ENCODE measurements at places on chromosomes 5 and 9.

DNA sequence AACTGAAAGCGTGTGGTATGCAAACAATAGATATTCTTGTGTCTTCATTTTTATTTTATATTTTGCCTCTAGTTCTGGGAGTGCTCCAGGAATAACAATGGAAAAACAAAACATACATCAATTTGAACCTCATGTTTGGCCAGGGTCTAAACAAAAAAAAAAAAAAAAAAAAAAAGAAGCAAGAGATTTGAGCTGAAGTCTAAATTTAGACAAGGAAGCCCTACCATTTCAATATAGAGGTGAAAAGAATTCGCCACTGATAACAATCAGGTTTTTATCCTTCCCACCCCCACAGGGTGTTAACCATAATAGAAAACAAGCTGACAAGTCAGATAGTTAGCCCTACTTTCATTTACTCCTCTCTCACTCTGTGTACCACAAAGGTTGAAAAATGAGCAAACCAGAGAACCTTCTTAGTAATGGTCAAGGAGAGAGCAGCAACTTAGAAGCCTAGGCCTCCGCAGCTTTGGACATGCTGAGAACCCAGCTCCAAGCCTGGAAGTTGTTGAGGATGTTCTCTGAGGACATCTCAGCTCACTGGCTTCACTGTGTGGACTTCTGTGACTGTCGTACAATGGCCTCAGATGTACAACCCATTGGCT, 118.2 kb upstream of the HMHB1 start:
- DNase-seq, result no peak

GRCh38 chr5:57850109-57850508, 367.5 kb upstream of the ACTBL2 start:
- no peak for DNase-seq

GRCh38 chr5:31495336-31495735, 36.6 kb downstream of the DROSHA start:
- DNase-seq, result no peak

DNA sequence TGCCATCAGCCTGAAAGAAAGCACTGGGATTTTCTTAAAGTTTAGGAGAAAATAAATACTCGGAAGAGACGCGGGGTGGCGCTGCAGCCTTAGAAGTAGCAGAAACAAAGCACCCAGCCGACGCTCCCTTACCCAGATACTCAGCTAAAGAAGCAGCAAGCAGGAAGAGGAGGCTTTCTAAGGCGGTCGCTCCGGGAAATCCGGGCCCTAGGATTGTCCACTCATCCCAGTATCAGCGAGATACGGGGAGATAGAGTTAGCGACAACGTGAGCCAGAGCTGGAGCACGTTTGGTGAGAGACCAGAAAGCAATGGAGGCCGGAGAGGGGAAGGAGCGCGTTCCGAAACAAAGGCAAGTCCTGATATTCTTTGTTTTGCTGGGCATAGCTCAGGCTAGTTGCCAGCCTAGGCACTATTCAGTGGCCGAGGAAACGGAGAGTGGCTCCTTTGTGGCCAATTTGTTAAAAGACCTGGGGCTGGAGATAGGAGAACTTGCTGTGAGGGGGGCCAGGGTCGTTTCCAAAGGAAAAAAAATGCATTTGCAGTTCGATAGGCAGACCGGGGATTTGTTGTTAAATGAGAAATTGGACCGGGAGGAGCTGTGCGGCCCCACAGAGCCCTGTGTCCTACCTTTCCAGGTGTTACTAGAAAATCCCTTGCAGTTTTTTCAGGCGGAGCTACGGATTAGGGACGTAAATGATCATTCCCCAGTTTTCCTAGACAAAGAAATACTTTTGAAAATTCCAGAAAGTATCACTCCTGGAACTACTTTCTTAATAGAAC, at the start of gene PCDHB2:
Gene PCDHB2 (plus strand): TSS at position 135 of the 782 bp plus-strand sequence. CDS start 176 bp downstream, at position 311.
- DNase-seq, result peak; percentile 49

DNA sequence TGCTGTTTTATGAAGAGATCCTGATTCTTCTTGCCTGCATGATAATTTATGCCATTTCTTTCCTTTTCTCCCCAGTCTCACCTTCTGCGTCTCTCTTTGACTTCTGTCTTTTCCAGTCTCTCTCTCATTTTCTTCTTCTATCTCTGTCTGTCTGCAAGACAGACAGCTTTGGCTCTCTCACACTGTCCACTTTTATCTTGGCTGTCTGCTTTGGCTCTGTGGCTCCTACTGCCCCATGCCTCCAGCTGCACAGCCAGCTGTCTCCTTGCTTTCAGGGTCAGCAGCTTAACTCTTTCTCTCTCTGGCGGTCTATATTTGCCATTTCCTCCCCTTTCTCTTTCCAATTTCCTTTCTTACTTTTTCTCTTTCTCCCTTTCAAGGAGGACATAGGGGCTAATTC, 971.1 kb upstream of the COX7C start:
- no peak for DNase-seq

DNA sequence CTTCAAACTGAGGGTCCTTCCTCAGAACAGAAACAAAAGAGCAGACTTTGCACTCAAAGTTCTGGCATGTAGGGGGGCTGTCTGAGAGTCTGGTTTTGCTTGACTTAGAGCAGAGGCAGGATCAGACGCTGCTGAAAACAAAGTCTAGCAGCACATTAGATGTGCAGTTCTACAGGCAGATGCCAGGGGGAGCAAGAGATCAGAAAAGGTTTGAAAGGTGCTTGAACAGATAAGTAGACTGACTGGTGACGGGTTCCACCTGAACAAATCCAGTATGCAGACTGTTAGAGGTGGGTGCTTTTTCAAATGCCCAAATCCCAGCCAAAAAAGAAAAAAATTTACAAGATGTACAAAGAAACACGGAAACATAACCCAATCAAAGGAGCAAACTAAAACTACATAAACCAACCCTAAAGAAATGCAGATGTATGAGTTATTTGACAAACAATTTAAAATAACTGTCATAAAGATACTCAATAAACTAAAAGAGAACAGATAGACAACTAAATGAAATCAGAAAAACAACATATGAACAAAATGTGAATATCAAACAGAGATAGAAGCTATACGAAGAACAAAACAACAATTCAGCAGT, 194.7 kb upstream of the FREM1 start:
- DNase-seq, result peak; percentile 59

DNA sequence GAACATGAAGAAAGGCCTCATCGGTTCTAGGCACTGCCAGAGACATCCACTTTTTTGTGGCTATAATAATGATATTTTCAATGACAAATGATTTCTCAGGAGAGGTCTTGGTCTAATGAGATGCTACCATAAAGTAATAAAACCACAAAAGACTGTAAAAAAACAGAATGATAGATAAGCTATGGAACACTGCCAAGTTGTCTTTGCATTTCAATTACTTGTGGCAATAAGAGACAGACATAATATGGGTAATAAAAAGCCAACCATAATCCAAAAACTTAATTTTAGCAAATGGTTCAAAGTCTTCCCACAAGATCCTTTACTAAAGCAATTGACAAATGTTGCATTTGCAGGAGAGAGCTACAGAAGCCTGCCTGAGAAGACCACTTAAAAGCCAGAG, 292.5 kb downstream of the ATPSCKMT start:
- DNase-seq, result no peak

- no peak for DNase-seq
Measured at GRCh38 chr5:155485386-155485785, 471.8 kb downstream of the KIF4B start.

- DNase-seq, result peak; percentile 37
Measured at GRCh38 chr9:5186416-5187169, 1.2 kb upstream of the INSL6 start.

DNA sequence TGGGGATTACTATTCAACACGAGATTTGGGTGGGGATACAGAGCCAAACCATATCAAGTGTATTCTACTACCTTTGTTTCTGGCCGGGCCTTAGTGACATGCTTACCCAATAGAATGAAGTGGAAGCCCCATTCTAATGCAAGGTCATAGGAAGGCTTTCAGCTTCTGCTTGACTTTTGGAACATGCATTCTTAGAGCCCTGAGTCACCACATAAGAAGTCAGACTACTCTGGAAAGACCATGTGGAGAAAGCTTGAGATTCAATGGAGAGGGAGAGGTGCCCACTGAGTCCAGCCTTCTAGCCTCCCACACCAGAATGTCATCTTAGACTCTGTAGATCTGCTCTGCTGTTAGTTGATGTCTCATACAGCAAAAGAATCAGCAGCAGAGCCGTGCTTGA, 155.7 kb upstream of the FBN2 start:
- no peak for DNase-seq

GRCh38 chr9:112041536-112042243, 133.4 kb downstream of the SUSD1 start:
- no peak for DNase-seq

- no peak for DNase-seq
Measured at GRCh38 chr5:59660737-59661136, 232.8 kb downstream of the PDE4D start.

All from retina (tissue), 1 donor.